ENCODE measurements at places on chromosomes 16 and 17.

DNA sequence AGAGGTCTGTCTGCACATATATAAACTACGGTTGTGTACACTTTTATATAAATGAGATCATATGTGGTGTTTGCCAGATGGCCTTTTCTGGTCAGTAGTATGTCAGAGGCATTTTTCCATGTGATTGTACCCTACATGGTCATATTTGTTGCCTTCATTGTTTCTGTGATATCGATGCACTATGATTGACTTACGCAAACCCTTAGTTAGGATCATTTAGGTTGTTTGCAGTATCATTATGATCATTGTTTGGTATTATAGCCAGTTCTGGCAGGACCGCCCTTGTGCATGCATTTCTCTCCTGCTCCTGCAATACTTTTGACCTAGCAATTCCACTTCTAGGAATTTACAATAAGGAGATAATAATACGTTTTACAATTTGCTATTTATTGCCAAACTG is 169.1 kb downstream of the MSI2 start:
- DNase-seq = no peak

- DNase-seq = no peak
These were observed 177.2 kb downstream of the TMEM132E start for GRCh38 chr17:34756637-34757021.

DNA sequence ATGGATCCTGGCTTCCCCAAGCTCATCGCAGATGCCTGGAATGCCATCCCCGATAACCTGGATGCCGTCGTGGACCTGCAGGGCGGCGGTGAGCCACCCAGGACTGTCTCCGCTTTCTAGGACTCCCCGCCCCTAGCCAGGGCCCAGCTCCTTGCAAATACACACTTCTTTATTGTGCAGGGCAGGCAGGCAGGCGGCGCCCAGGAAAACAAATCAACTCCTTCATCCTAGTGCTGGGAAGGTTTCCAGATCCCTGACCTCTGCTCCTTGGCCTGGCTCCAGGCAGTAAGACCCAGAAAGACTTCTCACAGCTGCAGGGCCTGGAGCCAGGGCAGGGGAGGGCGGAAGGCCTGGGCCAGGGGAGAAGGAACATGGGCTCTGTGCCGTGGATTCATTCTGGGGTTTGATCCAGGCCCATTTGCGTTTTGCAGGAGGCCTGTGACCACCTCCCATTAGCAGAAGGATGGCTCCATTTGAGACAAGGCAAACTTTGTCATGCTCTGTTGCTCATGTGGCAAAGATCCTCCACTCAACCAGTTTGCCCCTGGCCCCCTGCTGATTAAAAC is 6.0 kb upstream of the LPCAT2 start:
- no peak for DNase-seq

DNA sequence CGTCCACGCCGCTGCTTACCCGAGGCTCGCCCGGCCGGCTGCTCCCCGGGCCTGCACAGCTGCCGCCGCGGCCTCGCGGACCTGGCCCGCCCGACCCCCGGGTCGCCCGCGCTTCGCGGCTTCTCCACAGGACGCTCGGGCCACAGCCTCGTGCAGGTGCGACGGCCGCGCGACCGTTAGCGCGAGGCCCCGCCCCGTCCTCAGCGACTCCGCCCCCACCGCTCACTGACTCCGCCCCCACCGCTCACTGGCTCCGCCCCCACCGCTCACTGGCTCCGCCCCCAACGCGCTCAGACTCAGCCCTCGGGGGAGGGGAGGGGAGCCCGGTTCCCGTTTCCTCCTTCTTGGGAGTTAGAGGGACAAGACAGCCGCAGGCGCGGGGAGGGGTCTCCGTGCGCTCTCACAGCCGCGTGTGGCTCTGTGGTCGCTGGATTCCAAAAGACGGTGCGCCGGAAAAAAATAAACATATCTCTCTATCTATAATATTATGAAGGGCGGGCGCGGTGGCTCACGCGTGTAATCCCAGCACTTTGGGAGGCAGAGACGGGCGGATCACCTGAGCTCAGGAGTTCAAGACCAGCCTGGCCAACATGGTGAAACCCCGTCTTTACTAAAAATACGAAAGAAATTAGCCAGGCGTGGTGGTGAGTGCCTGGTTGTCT is at the start of gene MEIOB:
Gene MEIOB, minus strand, starts transcription at position 191 of the 662 bp plus-strand sequence. CDS start 3,989 bp downstream, outside the sequence.
- DNase-seq = peak; percentile 16

DNA sequence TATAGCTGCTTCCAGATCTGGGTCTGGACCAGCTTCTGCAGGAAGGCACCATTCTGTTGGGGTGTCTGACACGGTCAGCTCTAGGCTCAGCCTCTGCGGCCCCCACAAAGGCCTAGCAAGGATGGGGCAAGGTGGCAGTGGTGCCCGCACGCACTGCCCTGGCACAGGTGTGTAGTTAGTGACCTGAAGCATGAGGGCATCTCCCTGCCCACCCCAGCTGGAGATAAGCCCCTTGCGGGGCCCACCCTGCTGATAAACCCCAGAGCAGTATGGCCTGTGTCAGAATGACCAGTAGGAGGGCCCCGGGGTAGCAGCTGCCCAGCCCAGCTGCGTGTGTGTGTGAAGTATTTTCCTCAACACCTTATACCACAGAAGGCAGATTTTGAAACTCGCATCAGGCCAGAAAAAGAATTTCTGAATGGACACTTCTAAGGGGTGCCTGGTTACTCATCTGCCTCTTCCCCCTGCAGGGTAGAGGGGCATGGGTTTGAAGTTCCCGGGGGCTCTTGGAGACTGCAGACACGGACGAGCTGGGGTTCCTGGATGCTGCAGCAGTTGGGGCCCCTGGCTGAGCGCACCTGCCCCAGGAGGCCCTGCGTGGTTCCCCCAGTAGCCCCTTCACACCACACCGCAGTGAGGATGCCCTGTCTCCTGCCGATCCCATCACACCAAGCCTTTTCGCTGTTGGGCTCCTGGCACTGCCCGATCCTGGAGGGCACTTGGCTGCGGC is 4.5 kb downstream of the ARHGDIA start:
- peak; percentile 37 for DNase-seq

DNA sequence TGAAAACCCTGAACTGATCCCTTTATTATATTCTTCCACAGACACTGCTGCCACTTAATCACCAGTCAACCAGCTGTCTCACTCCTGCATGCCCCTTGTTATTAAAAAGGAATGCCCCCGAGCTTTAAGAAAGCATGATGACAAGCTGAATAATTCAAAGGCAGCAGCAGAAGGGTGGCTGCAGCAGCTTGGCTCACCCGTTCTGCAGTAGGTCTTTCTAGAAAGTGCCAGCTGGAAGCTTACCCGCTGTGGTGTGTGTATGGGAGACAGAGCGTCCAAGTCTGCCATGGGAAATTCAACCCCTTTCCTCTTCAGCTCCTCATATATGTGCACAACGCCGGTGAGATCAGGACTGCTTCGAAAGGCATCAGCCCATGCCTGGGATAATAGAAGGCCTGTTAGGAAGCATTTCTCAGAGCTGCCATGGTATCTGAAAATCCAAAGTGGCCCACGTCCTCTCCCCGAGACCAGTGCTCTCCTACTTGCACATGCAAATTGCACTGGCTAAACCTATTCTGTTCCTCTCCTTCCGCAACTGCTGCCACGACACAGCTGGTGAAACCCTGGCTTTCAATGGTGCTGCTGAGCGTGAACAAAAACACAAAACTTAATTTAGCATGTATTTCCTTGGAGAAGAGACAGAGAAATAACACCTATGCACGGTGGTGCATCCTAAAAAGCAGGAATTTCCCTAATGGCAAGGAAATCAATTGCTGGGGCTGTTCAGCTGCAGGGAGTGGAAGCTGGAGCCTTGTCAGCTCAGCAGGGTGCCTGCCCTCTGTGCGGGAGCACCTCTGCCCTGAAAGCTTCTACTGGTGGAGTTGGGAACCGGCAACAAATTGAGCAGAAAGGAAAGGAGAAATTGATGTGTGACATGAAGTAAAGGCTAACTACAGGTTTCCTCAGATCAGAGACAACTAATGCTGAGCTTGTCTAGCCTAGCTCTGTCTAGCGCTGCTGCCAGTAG is 47.9 kb upstream of the SREBF1 start:
- no peak for DNase-seq

GRCh38 chr16:49930841-49931240 is 74.9 kb upstream of the ZNF423 start:
- no peak for DNase-seq

- no peak for DNase-seq
These were observed 991 bp upstream of the MYH10 start for GRCh38 chr17:8631554-8631877.

DNA sequence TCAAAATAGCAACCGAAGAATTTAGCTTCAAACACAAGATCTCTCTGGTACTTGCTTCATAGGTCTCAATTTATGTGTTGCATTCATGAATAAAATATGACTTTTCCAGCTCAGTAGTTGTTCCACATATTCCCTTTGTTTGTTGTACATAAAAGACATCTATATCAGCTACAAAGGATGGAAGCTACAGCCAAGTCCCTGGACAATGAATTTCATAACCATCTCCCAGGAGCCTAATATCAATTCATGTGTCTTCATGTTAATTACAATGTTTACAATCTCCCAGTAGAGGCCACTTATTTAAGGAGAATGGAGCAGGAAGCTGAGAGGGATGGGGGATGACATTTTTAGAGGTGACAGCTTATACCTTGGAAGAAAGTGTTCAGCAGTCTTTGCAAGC is 3.3 kb downstream of the CLEC3A start:
- DNase-seq = no peak

DNA sequence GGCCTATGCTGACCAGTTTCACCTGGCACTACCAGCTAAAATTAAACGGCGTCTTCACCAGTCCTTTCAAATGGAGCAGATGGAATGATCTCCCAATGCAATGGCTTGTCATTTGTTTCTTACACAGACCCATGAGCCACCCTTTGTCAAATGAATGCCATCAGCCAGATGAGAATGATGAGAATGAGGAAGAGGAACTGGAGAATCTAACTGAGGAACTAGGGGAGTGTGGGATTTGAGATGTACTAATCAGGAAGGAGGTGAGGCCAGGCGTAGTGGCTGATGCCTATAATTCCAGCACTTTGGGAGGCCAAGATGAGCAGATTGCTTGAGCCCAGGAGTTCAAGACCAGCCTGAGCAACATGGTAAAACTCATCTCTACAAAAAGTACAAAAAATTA is 116.4 kb downstream of the HS3ST3A1 start:
- no peak for DNase-seq

- DNase-seq = no peak
These were observed 54.6 kb downstream of the FOXL1 start for GRCh38 chr16:86632944-86633343.

DNA sequence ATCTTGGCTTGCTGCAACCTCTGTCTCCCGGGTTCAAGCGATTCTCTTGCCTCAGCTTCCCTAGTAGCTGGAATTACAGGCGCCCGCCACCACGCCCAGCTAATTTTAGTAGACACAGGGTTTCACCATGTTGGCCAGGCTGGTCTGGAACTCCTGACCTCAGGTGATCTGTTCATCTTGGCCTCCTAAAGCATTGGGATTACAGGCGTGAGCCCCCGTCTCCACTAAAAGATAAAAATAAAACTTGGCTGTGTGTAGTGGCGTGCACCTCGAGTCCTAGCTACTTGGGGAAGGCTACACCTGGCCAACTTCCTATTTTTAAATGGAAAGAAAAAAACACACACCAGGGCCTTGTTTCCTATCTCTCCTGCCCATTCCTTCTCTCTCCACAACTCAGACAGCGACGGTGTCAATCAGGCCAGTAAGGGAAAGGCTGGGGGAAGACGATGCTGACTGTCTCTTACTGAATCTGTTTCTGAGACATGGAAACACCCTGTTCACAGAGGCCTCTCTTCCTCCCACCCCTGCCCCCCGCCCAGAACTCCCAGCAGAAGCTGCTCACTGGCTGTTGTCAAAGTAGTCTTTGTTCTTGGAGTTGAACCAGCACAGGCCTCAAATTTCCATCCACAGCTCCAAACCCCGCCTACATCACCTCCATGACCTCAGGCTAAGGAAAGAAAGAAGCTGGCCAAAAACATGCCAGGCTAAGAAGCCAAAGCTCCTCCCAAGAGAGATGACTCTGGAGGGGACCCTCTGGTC is 96.6 kb downstream of the NXN start:
- no peak for DNase-seq

DNA sequence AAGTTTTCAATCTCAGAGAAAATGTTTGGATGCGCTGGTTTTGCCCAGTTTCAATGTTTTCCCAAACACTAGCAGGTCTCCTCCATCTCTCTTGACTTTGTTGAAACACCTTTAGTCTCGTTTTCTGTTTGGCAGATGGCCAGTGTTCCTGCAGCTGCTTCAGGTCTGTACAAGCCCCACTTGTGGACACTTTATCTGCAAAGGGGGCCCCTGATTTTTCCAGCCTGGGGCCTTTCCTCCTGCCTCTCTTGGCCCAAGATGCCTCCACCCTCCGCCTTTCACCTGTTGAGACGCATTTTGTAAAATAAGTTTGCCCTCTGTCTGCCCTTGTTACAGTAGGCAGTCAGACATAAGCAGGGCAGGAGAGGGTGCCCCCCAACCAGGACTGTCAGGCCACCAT is 21.8 kb upstream of the PRM1 start:
- DNase-seq = no peak

DNA sequence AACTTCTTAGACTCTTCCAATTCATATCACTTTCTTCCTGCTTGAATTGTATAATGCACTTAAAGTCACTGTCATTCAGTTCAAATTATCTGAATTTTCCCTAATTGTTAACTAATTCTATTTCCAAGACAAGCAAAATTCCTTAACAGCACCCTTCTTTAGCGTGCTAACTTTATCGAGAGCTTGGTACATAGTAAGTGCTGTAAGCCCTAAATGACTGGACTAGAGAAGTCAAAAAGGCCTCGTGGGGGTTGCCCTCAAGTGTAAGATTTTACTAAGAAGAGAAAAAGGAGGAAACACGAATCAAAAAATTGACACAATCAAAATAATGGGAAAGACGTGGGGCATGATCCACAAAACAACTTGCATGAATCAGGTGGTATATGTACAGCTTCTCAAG is 11.3 kb downstream of the KANSL1 start:
- no peak for DNase-seq

- DNase-seq = no peak
These were observed 45.2 kb downstream of the CMTM3 start for GRCh38 chr16:66649636-66650205.

- no peak for DNase-seq
These were observed 18.0 kb upstream of the GSG1L start for GRCh38 chr16:28081391-28081968.

- no peak for DNase-seq
These were observed 8.4 kb downstream of the PRR29 start for GRCh38 chr17:64006361-64007088.

DNA sequence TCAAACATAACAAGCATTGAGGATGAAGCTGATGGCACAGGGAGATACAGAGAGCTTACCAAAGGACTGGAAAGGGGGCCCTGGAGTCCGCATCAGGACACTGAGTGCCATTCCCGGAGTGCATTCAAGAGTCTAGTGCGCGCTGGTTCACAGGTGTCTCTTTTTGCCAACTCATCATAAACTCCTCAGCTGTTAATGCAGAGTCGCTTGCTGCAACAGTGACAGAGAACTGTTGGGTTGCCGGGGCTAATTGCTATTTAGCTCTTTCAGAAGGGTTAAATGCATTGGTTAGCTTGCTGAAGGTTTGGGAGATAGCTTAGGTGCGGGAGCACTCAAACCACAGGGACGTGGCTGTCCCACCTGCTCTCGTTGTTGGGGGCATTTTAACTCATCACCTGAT is 1091.6 kb upstream of the EEF2KMT start:
- DNase-seq = no peak

Measured in CD4-positive, alpha-beta T cell treated with Interleukin-10 for 1 hour (primary cell).